Suppressor macrophage (primary cell): ENCODE measurements at places on chromosomes 6 and 20.
A peak's percentile ranks its signal among the peaks of the same experiment; 100 is the strongest.

GRCh38 chr20:60263725-60264709, 305.8 kb downstream of the CDH26 start:
- no peak for DNase-seq

- DNase-seq = no peak
Observed at GRCh38 chr6:32240686-32241085, 16.8 kb upstream of the NOTCH4 start.

DNA sequence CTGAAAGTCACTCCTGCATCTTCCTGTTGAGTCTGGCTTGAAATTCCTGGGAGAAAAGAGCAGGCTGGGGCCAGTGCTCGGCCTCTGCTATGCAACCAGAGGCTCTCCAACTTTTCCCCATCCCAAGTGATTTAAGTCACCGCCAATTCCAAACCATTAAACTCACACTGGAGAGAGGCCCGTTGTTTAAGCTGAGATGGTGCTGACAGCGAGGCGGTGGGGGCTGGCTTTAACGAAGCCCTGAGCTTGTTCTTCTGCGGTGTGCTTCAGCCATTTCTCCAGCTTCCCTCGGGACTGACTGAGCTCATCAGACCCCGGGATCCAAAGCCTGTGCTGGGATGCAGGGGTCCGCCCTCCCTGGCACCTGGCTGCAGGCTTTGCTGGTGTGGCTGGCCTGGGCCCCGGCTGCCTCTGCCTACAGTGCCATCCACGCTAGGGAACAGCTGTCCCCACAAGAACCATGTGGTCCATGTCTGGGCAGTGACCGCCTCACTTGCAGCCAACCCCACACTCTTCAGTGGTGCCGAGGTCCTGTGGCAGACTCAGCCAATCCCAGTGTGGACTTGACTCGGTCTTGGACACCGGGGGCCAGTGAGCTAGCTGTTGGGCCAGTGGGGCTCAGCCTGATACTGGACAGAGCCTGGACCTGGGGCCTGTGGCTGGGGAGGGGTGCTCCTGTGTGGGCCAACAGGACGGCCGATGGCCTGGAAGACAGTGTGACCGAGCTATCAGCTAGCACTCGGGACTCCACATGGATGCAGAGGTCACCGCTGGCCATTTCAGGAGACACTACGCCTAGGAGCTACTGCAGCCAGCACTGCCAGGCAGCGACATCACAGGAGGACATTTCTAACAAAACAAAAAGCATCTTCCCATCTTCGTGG, 21.2 kb downstream of the RAMACL start:
- no peak for DNase-seq

DNA sequence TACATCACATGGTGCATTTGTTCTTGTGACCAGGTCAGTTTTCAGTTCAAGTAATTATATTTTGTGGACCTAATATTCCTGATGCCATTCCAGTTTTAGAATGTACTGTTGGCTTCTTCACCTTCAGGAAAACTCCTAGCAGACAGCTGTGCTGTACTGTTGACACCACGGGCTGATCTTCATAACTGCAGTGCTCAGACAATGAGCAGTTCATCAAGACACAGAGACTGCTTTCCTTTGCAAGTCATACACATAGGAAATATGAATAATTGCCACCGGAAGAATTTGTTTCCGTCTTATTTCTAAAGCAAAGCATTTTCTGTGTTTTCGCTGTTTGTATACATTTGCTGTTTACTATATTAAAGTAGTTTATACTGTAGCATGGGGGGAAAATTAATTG, 89.8 kb downstream of the C6orf118 start:
- DNase-seq = no peak

- peak; percentile 12 for DNase-seq
Observed at GRCh38 chr20:62366370-62367135, 559 bp downstream of the LAMA5 start.

DNA sequence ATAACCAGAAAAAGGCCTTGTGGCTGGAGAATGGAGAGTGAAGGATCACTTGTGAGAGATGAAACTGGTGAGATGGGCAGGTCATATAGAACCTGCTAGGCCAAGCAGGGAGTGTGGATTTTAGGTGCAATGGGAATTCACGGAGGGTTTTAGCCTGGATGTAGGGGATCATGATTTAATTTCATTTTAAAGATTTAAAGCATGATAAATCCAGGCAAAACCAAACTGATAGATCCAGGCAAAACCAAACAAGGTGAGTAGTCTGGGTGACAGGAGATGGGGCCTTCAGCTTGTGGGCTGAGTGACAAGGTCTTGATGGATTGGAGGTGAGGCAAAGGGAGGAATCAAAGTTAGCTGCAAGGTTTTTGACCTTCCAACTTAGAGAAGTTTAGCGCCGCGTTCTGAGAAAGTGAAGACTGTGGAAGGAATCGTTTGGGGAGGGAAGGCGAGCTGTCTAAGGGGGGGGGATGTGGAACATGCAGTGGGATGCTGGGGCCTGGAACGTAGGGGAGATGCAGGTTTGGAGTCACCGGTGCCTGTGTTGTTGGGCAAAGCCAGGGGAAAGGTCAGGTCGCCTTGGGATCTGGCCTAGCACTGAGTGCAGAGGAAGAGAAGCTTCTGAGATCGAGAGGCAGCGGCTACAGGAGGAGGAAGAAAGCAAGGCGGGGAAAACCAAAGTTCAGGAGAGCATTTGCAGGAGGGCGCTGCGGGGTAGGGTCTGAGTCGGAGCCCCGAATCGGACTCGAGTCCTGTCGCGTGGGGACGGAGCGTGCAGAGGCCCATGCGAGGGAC, 1.3 kb upstream of the PLCG1 start:
- no peak for DNase-seq

DNA sequence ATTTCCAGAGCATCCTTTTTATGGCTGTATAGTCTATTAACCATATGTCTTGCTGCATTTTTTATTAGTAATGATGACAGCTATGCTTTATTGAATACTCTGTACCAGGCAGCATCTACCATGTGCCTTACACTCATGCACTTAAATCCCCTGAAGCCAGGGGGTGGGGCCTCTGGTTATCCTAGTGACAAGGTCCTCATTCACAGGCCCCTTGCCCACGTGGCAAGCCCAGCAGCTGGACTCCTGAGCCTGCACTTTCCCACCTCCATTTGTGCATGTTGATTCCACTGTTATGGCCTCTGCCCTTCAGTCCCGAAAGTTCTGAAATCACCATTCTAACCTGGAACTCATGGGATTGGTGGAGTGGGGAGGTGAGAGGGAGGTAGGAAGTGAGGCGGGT, 22.3 kb downstream of the ACTR5 start:
- no peak for DNase-seq

DNA sequence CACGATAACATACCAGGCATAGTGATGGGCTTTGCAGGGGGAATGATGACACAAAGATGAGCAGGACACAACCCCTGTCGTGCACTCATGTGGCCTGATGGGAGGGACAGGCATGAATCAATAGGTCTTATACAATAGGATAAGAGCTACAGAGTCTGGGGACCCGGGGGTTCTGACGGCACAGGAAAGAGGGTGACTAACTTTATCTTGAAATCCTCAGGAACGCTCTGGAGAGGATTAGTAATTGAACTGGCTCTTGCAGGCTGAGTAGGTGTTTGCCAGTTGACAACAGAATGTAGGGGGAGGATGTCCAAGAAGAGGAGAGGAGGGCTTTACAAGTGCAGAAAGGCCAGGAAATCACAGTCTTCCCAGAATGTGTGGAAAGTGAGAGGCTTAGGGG, 219.9 kb upstream of the ECI2 start:
- no peak for DNase-seq

DNA sequence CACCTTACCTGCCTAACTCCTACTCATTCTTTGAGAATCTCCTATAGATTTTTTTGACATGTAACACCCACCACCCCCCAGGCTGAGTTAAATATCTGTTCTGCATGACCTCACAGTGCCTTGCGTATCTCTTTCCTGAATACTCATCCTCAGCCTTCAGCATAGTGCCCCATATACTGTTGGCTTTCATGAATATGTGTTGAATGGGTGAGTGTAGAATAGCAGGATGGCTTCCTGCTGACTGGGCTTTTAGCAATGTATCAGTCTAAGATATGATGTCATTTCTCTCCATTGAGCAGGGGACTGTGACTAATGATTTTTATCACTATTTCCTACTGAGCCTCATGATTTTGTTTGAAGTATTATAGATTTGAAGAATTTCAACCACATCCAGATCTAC, 361.6 kb upstream of the MARCKS start:
- DNase-seq = no peak

DNA sequence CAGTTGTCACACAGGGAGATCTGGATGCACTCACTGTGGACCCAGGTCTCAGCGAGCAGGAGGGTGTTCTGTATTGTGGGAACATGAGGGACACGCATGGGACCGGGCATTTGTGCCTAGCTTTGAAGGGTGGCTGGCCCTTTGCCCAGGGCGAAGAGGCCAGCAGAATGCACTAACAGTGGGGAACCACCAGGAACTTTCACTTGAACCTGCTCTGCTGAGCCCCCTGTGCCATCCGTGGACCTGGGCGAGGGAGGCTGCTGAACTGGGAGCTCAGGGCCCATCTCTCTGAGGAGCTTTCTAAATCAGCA, 1.2 kb upstream of the ULBP2 start:
- DNase-seq = no peak

- no peak for DNase-seq
Observed at GRCh38 chr6:5763871-5764270, 242.9 kb downstream of the NRN1 start.
